ENCODE measurements at places on chromosomes 2 and 18.

DNA sequence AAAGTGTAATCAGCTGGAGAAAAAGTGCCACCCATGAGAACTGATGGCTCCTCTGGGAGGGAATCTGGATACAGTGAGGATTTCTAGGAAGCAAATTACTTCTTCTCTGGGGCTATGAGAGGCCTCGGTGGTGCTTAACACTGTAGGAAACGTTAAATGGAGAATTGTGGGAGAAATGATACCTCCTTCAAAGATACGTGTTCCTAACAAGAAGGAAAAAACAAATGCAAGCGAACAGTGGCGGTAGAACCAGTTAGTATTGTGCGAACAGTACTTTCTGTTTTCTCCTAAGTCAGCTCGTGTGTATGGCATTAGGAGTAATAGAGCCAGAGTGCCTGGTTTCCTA, 587 bp upstream of the MTIF2 start:
- no peak for DNase-seq

GRCh38 chr18:70499218-70499691, 210.4 kb downstream of the SOCS6 start:
- no peak for DNase-seq

- DNase-seq = no peak
These were observed 8.9 kb downstream of the APOB start for GRCh38 chr2:21034972-21035279.

DNA sequence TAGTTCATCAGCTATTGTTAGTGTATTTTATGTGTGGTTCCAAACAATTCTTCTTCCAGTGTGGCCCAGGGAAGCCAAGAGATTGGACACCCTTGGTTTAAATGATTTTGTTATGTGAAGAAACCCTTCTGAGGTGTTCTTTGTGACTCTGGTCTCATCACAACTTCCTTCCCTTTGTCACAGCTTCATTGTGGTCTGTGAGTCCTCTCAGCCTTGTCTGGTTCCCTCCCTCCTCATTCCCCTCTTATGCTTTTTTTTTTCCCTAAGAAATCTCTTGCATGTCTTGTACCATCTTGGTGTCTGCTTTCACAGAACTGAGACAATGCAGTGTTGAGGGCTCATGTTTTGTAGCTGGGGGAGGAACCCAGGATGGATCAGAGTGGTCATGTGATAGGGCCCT, 118.9 kb downstream of the TMEM182 start:
- no peak for DNase-seq

DNA sequence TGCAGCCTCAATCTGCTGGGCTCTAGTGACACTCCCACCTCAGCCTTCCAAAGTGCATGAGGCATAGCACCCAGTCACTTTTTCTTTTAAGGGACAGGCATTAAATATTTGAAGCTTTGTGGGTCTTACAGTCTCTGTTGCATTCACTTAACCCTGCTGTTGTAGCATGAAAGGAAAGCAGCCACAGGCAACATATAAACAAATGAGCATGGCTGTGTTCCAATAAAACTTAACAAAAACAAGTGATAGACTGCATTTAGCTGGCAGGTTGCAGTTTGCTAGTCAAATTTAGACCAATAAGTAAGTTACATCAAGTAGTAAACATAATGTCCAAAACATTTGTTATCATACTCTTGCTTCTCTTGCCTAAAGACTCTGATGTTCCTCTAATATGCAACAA, 297.3 kb upstream of the MMADHC start:
- no peak for DNase-seq

- DNase-seq = no peak
These were observed 249.8 kb upstream of the ATP5MC3 start for GRCh38 chr2:175431101-175431946.

- no peak for DNase-seq
These were observed 17.6 kb upstream of the GRP start for GRCh38 chr18:59202258-59202820.

GRCh38 chr18:23733895-23734294, 44.6 kb downstream of the LAMA3 start:
- DNase-seq = no peak

GRCh38 chr2:221741496-221742211, 169.6 kb upstream of the EPHA4 start:
- DNase-seq = no peak

DNA sequence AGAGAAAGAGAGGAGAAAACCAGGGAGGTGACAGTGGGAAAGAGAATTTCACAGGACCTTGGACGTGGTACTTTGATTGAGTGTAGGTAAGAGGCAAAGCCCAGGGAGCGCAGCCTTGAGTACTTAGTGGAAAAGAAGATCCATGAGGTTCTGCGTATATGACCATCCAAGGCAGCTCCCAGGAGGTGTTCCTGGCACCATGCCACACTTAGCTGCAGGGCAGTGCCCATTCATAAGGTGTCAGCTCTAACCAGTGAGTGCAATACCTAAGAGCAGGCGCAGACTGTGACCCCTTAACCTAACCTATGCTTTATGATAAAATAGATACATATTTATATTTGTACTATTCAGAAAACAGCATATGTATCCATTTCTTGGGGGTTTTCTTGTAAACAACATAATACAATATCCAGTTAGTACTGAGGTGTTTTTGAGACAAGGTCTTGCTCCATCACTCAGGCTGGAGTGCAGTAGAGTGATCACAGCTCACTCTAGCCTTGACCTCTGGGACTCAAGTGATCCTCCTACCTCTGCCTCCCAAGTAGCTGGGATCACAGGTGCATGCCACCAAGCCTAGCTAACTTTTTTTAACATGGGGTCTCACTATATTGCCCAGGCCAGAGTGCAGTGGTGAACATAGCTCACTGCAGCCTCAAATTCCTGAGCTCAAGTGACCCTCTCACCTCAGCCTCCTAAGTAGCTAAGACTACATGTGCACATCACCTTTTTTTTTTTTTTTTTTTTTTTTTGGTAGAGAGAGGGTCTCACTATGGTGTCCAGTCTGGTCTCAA, 174.6 kb downstream of the GFPT1 start:
- no peak for DNase-seq

DNA sequence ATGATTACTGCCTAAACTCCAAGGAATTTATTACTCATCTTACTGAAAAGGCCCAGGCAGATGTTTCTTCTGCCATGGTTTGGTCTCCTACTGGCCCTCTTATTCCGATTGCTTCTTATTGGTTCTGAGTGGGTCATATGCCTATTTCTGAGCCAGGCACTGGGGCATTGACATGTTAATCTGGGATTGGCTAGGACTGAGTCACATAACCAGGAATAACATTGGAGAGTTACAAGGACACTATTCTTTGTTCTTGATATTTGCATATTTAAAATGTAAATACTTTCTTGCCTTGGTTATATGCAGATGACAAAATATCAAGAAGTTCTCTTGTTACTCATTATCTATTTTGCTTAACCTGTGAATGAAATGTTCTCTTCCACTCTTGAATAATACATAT, 534.4 kb upstream of the SLC39A10 start:
- no peak for DNase-seq

- DNase-seq = no peak
These were observed 276.4 kb downstream of the TGIF1 start for GRCh38 chr18:3726238-3726951.

- DNase-seq = no peak
These were observed 79.3 kb downstream of the NABP1 start for GRCh38 chr2:191757208-191757607.

- DNase-seq = peak; percentile 83
These were observed 37.9 kb downstream of the MOGAT1 start for GRCh38 chr2:222709191-222709891.

GRCh38 chr2:47201224-47201623, 46.1 kb upstream of the STPG4 start:
- no peak for DNase-seq

- no peak for DNase-seq
These were observed 228.1 kb upstream of the PXDN start for GRCh38 chr2:1972422-1972821.

DNA sequence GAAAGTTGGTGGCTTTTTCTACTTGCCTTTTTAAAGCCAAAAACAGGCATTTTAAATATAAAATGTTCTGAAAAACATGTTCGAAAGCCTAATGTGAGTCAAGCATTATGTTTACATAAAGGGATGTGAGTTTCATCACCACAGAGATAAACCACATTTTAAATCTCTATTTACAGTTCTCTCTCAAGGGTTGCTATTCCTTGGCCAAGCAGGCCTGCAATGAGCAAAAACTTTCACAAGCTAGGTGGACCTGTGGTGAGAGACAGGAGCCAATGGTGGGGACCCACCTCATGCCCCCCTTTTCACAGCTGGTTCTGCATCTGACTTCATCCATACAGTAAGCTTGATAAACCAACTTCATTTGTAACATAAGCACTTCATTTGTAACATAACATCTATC, 65.1 kb downstream of the CUL3 start:
- no peak for DNase-seq

DNA sequence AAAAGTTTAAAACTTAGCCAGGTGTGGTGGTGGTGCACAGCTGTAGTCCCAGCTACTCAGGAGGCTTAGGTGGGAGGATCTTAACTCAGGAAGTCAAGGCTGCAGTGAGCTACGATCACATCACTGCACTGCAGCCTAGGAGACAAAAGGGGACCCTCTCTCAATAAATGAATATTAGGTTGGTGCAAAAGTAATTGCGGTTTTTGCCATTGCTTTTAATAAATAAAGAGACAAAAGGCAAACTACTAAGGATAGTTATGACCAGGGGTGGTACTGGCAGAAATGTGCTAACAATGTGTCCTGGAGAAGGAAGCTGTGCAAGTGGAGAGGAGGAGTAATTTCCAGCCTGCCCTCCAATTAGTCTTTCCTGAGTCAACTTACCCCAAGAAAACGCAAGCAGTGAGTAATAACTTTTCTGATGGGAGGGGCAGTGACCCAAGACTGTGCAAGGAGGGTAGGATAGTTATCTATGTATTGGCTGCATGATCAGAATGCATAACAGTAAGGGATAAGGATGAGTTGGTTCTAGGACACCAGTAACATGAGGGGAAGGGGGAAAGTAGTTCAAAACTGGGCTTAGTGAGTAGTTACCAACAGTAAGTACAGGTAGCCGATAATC, 1.5 kb downstream of the EXOC6B start:
- no peak for DNase-seq

- DNase-seq = no peak
These were observed 677.7 kb upstream of the CDH7 start for GRCh38 chr18:65073060-65073550.

- no peak for DNase-seq
These were observed 253.5 kb upstream of the TRIB2 start for GRCh38 chr2:12463189-12463588.

- DNase-seq = no peak
These were observed 29.7 kb upstream of the PID1 start for GRCh38 chr2:229300790-229301189.

DNA sequence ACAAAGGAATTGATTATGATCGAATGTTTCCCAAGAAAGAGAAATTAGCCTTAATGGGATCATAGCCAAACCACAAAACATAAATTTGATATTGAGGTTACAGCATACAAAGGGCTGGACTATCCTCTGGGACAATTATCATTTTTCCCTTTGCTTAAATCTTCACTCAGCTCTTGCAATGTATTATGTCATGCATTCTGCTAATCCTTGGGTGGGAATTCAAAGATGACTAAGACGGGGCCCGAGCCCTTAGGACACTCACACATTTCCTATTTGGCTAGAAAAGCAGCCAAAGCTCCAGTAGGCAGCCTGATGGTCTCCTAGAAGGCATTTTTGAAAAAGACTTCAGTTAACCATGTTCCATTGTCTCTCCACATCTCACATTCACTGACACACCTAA, 17.2 kb upstream of the NMI start:
- no peak for DNase-seq

DNA sequence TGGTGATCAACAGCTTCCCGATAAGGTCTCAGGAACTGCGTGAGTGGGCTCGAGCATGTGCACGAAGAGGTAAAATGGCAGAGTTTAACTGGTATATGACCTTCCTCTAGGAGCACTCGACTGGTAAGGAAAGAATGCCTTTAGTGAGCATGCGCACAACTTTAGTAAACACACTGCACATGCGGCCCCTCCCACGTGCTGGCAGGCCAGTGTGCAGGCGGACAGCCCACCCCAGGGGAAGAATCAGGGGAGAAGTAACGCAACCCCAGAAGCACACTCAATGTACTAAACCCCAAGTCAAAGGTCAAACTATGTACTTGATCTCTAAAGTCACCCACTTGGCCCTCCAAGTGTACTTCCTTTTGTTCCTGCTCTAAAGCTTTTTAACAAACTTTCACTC, 28.7 kb upstream of the SLC25A52 start:
- DNase-seq = no peak

DNA sequence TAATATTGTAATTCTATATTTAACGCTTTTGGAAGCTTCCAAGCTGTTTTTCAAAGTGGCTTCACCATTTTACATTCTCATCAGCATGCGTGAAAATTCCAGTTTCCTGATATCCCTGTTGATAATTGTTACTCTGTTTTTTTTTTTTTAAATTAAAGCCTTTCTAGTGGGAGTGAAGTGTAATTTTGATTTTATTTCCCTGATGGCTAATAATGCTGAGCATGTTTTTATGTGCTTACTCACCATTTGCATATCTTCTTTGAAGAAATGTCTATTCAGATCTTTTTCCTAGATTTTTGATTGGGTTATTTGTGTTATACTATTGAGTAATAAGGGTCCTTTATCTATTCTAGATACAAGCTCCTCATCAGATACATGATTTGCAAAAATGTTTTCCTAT, 382.8 kb upstream of the HS6ST1 start:
- no peak for DNase-seq

DNA sequence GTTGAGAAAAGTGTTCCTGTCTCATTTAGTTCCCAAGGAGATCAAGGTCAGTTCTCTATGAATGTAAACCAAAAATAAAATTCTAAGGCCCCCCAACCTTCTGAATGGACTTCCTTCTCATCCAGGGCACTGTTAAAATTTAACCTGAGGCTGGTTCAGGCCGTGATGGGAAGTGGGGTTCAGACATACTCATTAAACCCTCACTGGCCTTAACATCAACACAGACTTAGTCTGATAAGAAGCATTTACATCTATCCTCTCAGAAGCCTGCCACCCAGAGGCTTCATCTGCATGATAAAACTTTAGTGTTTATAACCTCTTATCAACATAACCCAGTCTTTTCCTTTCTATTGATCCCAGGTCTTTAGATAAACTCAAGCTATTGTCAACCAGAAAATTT, 22.4 kb downstream of the ITSN2 start:
- DNase-seq = no peak

DNA sequence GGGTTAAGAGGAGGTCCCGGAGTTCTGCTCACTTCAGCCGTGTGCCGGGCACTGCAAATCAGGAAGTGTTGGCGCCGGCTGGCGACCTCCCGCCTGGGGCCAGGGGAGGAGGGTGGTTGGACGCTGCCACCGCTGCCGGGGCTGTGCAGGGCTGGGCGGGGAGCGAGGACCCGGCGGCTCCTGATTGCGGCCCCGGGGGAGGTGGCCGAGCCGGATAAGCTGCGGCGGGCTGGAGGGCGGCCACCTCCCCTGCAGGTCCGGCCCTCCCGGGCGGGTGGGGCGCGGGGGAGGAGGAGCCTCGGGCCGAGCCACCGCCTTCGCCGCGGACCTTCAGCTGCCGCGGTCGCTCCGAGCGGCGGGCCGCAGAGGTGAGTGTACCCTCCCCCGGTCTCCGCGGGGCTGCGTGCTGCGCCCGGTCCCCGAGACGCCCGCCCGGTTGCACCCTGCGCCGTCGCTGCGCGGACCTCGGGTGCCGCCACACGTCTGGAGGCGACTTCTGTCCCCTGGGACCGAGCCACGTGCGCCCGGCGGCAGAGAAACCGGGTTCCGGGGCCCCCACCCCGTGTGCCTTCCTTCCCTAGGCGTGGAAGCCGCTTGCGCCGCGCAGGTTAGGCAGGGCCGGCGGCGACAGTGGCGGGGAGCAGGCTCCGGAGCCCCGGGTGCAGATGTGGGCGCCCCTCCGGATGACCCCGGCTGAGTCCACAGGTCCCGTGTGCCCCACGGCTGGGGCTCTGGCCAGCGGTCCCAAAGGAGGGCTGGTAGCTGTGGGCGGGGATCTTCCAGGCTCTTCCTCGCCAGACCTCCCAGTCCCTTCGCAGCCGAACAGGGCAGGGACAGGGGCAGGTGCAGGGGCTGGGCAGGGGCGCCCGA, at the start of gene STEAP3:
Gene STEAP3, plus strand, starts transcription at position 314 of the 870 bp plus-strand sequence. CDS start 7,179 bp downstream, outside the sequence.
- DNase-seq = no peak
